Fibroblast of skin of scalp (primary cell): ENCODE measurements at places on chromosomes 5 and 9.

- no peak for DNase-seq
Observed at GRCh38 chr5:133129950-133130349, 78.1 kb downstream of the HSPA4 start.

GRCh38 chr5:171080186-171080938 lies 218.5 kb downstream of the RANBP17 start:
- no peak for DNase-seq

GRCh38 chr5:134523543-134524271 lies 1.8 kb upstream of the JADE2 start:
- DNase-seq = no peak

DNA sequence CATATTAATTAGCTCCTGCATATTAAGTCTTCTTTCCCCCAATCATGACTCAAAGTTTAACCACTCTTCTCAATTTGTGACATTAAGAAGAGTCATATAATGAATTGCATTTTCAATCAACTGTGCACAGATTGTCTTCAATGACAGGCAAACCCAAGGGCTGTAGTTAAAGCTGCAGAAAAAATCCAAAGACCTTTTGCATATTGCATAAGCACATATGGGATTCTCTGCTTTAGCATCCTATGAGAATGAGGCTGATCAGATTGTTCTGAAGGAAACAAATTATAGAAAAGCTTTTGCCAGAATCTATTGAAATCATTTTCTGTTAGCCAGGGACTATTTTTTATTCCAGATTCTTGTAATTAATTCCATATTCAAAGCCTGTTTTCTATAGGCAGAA lies 112.3 kb downstream of the FAM170A start:
- DNase-seq = no peak

DNA sequence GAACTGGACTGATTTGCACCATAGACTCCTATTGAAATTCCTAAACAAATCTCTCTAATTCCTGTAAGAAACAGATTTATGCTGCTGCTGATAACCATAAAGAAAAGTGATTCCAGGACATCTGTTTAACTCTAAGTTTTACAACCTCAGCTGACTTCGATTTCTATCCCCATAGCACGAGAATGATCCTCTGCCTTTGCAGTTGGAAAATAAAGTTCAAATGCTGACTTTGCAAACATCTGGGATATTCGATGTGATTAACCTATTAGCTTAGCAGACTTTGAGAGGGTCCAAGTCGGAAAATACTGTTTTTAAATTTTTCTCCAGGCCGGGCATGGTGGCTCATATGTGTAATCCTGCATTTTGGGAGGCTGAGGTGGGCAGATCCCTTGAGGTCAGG lies 247.3 kb downstream of the PSAT1 start:
- no peak for DNase-seq

- DNase-seq = no peak
Observed at GRCh38 chr5:57853929-57854697, 371.5 kb upstream of the ACTBL2 start.

DNA sequence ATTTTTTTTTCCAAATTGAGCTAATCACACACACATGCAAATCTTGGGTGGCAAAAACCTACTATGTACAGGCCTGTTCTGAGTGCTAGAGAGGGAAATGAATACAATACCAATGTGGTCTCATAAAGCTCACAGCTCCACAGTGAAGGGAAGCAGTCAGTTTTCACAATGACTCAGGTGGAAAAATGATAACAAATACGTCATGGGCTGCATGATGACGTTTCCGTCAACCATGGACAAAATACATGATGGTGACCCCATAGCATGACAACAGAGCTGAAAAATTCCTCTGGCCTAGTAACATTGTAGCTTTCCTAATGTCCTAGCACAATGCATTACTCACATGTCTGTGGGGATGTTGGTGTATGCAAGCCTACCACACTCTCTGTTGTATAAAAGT lies 252.5 kb downstream of the TRIM32 start:
- peak; percentile 42 for DNase-seq

GRCh38 chr5:154570572-154571324 lies 92.7 kb upstream of the HAND1 start:
- DNase-seq = no peak

- no peak for DNase-seq
Observed at GRCh38 chr5:20368571-20369517, 380.8 kb upstream of the CDH18 start.

DNA sequence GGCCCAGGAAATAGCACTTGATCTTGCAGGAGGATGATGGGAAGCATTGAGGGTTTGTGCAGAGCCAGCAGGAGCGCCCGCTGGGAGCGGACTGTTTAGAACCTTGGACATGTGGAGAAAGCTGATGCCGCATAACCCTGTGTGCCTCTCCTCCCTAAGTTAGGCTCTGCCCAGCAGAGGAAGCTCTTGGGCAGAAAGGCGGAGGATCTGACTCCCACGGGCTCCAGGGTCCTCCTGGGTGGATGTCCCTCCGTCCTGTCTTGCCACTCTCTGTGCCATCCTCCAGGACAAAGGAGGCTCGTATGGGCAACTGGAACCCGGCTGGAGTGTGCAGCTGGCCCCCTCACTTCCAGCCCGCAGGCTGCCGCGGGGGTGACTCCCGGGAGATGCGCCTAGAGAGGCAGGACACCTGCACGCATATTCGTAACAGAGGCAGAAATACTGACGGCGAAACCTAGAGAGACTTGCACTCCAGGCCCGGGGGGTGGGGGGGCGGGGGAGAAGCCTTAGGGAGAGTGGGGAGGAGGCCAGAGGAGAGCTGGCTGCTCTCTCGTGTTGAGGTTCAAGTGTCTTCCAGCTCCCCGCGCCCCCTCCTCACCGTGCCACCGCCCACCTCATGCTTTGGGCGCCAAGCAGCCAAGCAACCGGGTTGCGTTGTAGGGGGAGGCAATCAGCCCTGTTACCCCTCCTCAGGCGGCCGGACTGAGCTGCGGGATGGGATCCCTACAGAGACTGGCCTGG lies 5.4 kb upstream of the FOXE1 start:
- DNase-seq = no peak

GRCh38 chr5:28766565-28767158 lies 1728.3 kb upstream of the CDH9 start:
- DNase-seq = peak; percentile 52

DNA sequence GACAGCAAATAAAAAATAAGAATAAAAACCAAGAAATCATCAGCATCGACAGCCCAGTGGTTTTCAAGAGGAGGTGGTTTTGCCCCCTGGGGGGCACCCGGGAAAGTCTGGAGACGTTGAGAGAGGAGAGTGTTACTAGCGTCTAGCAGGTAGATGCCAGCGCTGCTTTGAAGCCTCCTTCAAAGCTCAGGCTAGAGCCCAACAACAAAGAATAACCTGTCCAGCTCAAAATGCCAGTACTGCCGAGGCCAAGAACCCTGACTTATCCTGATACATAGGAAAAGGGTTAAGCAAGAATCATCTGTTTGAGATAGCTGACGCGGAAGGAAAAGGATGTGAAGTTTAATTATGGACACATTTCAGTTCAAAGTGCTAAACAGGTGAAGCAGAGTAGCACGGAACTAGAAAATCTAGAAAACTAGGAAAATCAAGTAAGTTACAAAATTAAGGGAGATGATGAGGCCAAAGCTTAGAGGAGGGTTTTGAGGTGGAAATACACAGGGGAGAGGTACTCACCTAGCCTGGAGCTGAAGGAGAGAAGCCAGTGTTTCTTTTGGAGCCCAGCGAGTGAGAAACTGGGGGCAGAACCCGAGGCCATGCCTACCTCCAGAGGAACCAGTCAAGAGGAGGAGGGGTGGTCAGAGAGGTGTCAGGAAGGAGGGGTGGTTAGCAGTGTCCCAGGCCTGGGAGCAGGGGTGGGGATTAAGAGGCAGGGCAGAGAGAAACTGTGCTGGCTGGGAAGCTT lies 121.0 kb upstream of the RETREG1 start:
- DNase-seq = no peak

DNA sequence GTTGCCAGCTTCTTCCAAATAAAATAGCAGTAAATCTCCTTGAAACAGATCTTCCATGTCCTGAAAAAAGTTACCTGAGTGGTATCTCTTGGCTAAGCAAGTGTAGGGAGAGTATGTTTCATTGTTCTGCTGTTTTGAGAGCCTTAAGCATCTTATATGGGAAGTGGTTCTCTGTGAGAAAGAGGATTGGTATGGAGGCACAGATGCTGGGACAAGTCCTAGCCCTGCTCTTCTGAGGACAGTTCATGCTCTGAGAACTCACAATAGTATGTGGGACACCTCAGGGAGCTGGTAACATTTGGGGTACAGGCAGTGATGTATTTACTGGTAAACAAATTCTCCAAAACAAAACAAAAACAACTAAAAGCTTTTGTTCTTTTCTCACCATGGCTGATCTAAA lies 2.0 kb downstream of the PPP3R2 start:
- DNase-seq = no peak

GRCh38 chr9:2059274-2059929 lies 44.3 kb downstream of the SMARCA2 start:
- no peak for DNase-seq

DNA sequence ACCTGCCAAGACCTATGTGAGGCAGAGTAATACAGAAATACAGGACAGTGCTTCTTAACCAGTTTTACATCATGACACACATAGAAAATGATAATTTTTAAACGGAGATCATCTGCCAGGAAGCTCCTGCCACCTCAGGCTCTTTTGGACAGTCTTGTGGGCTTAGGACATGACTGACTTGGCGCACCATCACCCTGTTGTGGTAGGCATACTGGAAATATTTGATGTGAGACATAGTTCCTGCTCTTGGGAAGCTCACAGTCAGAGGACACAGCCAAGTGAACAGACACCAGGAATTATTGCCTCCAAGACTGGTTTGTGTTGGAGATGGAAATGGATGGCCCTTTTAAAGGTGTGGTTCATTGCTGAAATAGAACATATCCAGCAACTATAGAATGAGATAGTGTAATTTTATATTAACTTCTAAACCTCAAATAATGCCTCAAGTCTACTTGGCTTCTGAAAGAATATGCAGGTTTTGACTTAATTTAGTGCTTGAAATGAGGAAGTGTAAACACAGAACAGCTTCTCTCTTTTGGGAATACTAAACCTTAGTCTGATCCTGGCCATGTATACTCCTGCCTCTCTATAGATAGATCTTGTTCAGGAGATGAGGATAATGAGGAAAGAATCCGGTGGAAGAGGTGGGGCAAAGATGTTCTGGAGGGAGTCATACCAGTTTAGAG lies 19.7 kb downstream of the CPEB4 start:
- DNase-seq = peak; percentile 43

DNA sequence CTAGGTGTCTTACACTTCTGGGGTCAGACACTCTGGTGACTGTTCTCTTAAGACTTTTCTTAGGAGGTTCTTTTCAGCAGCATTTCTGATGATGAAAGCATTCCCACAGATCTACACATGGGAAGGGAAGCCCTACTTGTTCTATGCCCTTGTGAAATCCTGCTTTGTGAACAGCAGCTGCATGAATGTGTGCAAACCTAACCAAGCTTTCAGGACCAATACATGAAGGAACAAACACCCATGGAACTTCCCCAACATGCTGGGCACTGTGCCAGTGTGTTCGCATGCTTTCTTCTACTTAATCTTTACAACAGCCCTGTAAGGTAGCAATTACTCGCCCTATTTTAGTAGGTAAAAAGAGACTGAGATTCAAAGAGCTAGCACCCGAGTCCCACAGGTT lies 439.9 kb upstream of the KLF4 start:
- DNase-seq = peak; percentile 54

- DNase-seq = no peak
Observed at GRCh38 chr5:78593465-78593864, 55.1 kb downstream of the LHFPL2 start.

GRCh38 chr9:126379661-126380360 lies 53.2 kb downstream of the MVB12B start:
- no peak for DNase-seq

- DNase-seq = no peak
Observed at GRCh38 chr5:150118561-150119229, 32.3 kb upstream of the CSF1R start.

GRCh38 chr5:16538006-16538405 lies 72.4 kb upstream of the ZNF622 start:
- no peak for DNase-seq

DNA sequence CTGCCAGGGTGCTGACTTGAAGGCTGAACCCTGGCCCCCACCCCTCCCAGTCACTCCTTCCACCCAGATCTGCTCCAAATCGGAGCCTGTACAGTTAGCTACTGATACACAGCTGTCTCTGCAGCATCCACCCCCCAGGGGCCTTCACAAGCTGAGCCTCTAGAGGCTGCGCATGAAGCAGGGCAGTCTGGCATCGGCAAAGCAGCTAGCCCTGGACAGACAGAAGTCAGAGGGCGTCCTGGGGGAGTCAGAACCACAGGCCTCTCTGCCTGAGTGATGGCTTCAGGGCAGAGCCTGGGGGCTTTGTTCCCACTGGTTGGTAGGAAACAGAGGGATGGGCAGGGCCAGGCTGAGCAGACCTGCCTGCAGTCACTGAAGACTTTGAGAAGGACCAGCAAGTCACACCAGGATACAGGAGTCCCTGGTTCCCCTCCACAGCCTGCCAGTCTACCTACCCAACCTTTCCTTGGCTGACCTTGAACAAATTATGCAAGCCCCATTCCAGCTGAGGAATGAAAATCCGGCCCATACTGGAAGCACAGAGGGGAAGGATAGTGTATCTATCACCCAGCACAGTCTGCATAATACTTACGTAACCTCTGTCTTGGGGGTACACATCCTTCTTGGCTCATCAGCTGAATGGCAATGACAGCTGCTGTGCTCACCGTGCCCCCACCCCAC lies 8.8 kb downstream of the VDAC1 start:
- no peak for DNase-seq

- no peak for DNase-seq
Observed at GRCh38 chr5:155504606-155505005, 491.1 kb downstream of the KIF4B start.

DNA sequence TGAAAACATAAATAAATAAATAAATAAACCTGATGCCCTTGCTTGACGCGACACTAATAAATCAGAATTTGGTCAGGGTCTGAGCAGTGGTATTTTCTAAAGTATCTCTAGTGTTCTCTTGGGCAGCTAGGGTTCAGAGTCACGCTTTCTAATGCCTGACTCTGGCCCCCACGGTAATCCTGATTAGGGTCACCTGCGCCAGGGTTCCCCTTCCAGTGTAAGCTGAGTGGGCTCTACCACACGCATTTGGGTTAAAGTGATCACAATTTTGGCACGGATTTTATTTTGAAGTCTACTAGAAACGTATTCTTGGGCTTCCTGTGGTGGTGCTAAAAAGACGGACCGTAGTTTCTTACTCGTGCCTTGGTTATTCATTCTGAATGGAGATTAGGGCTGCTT lies 651 bp downstream of the TTC1 start:
- DNase-seq = no peak
